ENCODE measurements at places on chromosomes 2 and 18.

DNA sequence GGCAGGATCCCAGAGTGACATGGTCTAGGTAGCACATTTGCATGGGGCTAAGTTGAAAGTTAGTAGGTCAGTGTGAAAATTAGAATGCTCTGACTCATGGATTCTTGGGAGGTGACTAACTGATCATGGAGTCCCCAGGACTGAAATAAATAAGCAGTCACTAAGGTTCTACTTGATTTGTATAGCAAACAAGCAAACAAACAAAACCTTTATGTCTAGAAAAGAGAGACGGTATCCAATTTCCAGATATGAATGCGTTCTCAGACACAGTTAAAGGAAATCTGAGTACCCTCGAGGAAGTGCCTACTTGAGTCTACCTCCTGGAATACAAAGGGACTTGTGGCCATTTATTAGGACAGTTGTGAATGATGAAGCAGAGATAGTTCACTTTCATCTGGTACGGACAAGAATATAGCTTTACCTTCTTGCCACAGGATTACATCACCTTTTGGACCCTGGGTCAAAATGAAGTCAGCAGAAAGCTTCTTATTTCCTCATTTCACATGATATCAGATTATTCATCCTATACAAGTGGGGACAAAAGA is 54.3 kb upstream of the AGPS start:
- peak; percentile 94 for DNase-seq

GRCh38 chr2:42029171-42029570 is 18.6 kb upstream of the PKDCC start:
- DNase-seq = no peak

DNA sequence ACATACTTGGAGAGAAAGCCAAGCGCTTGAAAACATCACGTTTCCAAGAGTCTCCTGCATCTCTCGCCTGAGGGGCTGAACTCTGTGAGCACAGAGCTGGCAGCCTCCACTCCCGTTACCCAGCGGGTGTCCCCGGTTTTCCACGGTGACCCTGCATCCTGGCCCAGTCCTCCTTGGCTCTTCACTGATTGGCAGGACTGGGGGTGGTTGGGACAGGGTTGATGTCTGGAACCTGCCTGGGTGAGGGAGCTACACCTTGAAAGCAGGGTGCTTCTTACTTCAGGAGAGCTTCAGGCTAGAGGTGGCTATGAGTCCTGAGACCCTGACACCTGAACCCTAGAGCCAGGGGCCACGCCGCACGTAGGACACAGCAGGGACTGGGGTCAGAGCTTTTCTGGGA is 234.1 kb downstream of the DYSF start:
- no peak for DNase-seq

GRCh38 chr2:2573205-2573604 is 242.1 kb upstream of the MYT1L start:
- no peak for DNase-seq

DNA sequence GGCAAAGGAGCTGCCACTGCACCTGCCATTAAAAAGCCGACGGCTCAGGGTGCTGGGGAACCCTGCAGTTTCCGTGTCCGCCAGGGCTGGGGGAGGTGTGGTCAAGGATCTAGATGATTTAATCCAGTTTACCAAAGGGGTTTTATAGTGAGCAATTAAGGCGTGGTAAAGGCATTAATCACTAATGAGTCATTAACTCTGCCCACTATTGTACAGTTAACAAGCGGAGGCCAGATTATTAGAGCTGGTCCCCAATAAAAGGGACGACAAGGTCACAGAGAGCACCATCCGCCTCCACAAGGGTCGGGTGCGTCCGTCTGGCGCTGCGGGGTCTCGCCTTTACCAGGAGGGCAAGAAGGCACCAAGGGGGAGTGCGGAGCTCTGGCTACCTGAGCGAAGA is 9.6 kb downstream of the RAX start:
- DNase-seq = no peak

- no peak for DNase-seq
These were observed 194.3 kb downstream of the HAUS1 start for GRCh38 chr18:46298511-46298910.

All from kidney tubule cell (primary cell).